ENCODE measurements at places on chromosomes 3 and 15. TPM values are rescaled to one million over a fixed set of nuclear protein-coding genes. Genes with fewer than 3 reads are reported as not detected.

SNX22 gene
- 14.5 TPM for total RNA-seq

KBTBD13 gene
- total RNA-seq = not detected

SUCNR1 gene
- 1.2 TPM for total RNA-seq

TNIK gene
- 76.7 TPM for total RNA-seq

GPR176 gene
- total RNA-seq = 44.3 TPM

SOX2 gene
- 78.0 TPM for total RNA-seq

EIF5A2 gene
- total RNA-seq = 9.5 TPM

MESP1 gene
- total RNA-seq = 1.6 TPM

MUC20 gene
- total RNA-seq = 1.9 TPM

CD200 gene
- total RNA-seq = 41.6 TPM

HDC gene
- total RNA-seq = not detected

KIF7 gene
- total RNA-seq = 5.1 TPM

MEIS2 gene
- 151 TPM for total RNA-seq

TRH gene
- 1.1 TPM for total RNA-seq

RPL14 gene
- 165 TPM for total RNA-seq

ALDH1A3 gene
- 1.9 TPM for total RNA-seq

CHDH gene
- total RNA-seq = 1.4 TPM

TMCC1 gene
- total RNA-seq = 91.6 TPM

DPH6 gene
- 12.9 TPM for total RNA-seq

SEMA3B gene
- total RNA-seq = 2.3 TPM

MAGEL2 gene
- total RNA-seq = 1.7 TPM

CEP152 gene
- total RNA-seq = 2.7 TPM

MUC4 gene
- not detected for total RNA-seq

WNT5A gene
- total RNA-seq = 6.6 TPM

TTLL3 gene
- 16.5 TPM for total RNA-seq

AAGAB gene
- total RNA-seq = 29.9 TPM

SKOR1 gene
- 0.16 TPM for total RNA-seq

EFCC1 gene
- total RNA-seq = 0.94 TPM

ZNF80 gene
- total RNA-seq = not detected

FBXL22 gene
- total RNA-seq = 0.47 TPM

CKMT1A gene
- 5.6 TPM for total RNA-seq

ZNF35 gene
- 24.3 TPM for total RNA-seq

SPATA12 gene
- not detected for total RNA-seq

PLD1 gene
- 6.6 TPM for total RNA-seq

C3orf85 gene
- total RNA-seq = not detected

HYAL1 gene
- 0.16 TPM for total RNA-seq

C3orf20 gene
- total RNA-seq = 0.16 TPM

GREM1 gene
- total RNA-seq = 3.4 TPM

ANKUB1 gene
- 0.78 TPM for total RNA-seq

IGSF10 gene
- total RNA-seq = 0.31 TPM

RTP4 gene
- total RNA-seq = not detected

SYNPR gene
- 56.5 TPM for total RNA-seq

CHRD gene
- 11.4 TPM for total RNA-seq

TMEM158 gene
- 23.4 TPM for total RNA-seq

NDN gene
- 76.4 TPM for total RNA-seq

SENP5 gene
- total RNA-seq = 86.3 TPM

NTRK3 gene
- 52.3 TPM for total RNA-seq

LRRC31 gene
- not detected for total RNA-seq

LSAMP gene
- total RNA-seq = 47.3 TPM

MTHFS gene
- 5.5 TPM for total RNA-seq

GPR27 gene
- 53.0 TPM for total RNA-seq

CD80 gene
- total RNA-seq = 0.78 TPM

CLDN1 gene
- 1.6 TPM for total RNA-seq

NANOGP8 gene
- total RNA-seq = not detected
